HFFc6 (cell line): ENCODE measurements at places on chromosomes 7 and 10. TPM values are rescaled to one million over a fixed set of nuclear protein-coding genes. Genes with fewer than 3 reads are reported as not detected.

GRCh38 chr7:80466636-80467035, 45.2 kb downstream of the GNAT3 start:
- no peak for DNase-seq

GRCh38 chr7:25795824-25796235, 356.2 kb upstream of the NFE2L3 start:
- DNase-seq: peak; percentile 12

The PRF1 gene
- total RNA-seq: not detected in 2 replicates

The CDC14C gene
- total RNA-seq: 0.14 TPM in 1 of 3 replicates, not detected in the others

The CTBP2 gene
- total RNA-seq: 76.8 to 89.0 TPM (median 79.0 TPM) in 3 replicates
